PC-9 (cell line): ENCODE measurements at places on chromosomes 16 and 17.

GRCh38 chr17:83123896-83124801, 44.7 kb downstream of the METRNL start:
- DNase-seq = no peak

DNA sequence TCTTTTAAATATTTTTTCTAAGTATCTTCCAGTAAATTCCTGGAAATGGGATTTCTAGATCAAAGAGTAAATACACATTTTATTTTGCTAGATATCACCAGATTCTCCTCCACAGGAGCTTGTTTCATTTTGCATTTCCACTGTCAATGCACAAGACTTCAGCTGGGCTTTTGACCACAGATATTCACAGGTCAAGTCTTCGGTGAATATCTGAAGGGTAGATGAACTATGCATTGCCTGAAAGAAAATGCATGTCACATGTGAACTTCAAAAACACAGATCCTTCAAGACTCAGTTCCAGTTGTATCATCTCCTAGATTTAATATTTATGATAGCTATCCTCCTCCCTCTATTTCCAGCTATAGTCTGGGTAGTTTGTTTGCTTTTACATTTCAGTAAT, 963.6 kb upstream of the GOT2 start:
- DNase-seq = no peak

GRCh38 chr16:82638095-82638798, 11.5 kb downstream of the CDH13 start:
- DNase-seq = no peak

DNA sequence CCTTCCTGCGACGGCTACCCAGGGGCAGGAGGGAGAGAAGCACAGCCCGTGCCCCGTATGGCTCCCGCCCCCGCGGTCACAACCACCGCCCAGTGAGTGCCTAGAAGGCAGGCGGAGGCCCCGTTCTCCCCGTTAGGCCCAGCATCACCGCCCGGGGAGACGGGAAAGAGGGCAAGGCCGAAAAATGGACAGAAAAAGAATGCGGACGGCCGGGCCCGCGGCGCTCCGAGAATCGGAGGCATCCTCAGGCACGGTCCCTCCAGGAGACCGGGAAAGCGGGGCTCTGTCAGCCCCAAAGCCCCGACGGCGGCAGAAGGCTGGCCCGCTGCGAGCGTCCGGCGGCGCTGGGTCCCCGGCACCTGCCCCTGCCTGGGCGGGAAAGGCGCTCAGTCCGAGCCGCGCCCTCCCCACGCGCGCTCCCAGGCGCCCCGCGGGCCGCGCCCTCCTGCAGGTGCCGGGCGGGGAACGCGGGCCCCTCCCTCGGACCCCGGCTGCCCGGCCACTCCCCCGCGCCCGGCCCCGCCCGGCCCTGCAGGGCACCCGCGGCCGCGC, 407 bp downstream of the MCRIP1 start:
- no peak for DNase-seq
